AG09319 (cell line): ENCODE measurements at places on chromosomes 5 and 9.

DNA sequence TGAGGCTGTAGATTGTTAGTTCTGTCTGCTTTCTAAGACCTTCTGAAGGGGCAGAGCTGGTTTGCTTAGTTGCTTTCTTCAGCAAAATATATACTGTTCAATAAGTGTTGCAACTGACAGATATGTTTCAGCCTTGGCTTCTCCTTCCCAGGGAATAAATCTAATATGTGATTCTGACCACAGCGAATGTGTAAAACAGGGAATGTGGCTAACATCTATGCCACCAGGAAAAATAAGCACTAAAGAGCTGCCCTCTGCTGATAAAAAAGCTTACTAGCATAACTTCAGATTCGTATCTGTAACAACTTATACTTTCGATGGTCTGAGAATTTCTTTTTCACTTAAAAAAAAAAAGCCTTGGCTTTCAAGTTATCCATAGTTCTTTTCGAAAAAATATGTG is 13.0 kb upstream of the OSMR start:
- no peak for DNase-seq

DNA sequence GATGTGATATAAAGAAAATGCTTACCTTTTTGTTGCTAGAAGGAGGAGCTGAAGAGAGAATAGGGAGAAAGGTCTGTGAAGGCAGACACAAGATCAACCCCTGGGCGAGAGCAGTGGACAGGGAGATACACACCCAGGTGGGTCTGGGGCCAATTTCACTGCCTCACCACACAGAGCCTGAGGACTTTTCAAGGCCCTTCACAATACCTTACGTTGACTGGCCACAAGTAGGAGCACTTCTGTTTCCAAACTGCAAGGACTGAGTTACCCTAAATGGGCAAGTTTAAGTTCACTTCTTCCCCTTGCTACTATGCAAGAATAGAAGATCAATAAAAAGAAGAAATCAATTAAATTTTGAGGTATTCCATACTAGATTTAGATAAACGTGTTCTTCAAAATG is 174.5 kb upstream of the SLC12A2 start:
- DNase-seq = peak; percentile 15

DNA sequence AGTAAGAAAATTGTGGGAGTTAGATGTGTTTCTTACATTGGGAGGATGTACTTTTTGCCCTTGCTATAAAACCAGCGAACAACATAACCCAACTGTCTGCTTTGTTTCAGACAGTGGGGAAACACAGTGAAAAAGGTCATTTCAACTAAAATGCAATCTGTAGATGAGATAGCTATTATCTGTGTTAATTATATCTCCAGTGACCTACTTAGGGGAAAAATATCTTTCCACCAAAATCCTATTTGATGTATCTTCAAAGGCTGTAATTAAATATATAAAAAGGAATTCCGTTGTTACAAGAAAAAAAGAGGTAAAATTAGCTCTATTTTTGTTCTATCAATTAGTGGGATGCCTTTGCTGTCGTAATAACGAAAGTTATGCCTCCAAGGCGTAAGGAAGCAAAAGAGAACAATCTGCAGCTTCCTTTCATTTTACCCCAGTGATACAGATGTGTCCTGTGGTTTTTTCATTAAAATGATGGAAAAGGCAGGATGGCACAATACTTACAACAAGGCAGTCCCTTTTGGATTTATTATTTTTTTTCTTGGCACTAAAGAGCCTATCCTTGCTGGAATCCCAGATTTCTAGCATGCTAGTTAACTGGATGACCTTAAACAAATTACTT is 100.9 kb downstream of the GNA14 start:
- no peak for DNase-seq

DNA sequence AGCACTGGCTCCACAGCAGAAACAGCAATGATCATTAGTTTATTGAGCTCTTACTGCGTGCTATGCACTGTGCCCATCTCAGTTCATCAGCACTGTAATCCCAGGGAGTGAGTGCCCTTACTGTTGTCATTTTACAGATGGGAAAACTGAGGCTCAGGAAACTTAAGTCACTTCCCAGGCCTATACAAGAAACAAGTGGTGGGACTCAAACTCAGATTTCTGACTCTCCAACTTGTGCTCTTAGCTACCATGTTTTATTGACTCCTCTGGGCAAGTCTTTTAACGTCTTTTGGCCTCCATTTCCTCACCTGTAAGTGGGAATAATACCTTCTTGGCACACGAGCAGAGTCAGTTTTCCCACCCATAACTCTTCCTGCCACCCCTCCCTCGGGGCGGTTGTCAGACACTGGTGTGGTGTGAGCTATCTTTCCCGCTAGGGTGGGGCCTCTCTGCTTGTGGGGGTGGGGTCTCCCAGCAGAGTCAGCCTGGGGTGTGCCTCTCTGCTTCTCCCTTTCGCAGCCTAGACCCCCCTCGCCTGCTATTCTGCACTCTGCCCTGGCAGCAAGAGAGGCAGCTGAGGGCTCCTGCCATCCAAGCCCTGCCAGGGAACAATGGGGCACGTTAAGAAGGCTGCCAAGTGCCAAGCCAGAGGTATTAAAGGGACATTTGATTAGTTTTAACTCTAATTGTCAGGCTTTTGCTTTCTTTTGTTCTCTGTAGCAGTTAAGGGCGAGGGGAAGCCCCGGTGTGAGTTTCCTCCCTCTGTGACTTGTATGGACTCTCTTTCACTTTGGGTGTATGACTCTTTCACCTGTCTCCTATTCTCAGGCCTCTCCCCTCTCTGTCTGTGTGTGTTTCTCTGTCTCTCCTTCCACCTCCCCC is 12.1 kb downstream of the GALNT10 start:
- no peak for DNase-seq

DNA sequence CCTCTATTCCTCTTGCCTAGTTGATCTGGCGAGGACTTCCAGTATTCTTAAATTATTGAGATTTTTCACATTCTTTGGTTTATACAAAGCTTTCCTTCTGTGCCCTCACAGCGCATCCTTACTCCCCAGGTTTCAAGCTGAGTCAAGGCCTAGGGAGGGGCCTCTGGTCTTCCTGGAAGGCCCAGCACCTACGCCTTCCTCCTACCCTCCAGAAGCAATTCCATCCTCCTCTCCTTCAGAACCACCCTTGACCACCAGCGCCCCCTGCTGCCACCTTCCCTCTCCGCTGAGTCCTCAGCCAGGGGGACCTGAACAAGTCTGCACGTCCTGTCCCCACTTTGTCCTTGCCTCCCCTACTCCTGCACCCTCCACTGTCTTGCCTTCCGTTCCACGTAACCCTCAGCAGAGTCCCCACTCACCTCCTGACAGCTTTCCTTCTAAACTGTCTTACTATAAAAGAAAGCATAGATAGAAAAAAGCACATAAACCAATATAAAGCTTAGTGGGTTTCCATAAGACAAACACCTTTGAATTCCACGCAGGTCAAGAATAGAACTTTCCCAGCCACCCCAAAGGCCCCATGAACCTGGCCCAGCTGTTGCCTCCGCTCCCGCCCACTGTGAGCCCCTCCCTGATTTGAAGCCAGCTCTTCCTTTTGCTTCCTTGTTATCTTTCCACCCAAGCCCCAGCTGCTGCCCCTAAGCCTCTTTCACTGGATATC is 63.0 kb upstream of the CTSL start:
- peak; percentile 34 for DNase-seq

- no peak for DNase-seq
Observed at GRCh38 chr5:110058175-110058574, 368.4 kb downstream of the MAN2A1 start.

DNA sequence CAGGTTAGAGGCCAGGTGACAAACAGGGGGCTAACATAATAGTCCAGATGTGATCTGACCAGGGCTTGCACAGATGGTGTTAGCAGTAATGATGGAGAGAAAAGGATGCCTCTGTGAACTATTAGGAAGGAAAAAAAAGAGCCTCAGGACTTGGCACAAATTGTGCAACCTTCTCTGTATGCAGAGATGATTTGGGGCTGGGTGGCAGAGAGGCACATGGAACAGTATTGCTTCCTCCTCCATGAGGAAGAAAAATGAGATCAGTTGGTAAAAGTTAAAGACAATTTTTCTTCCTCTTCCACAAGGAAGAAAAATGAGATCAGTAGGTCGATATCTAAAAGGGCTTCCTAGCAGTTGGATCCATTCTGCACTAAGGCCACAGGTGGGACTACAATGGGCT is 13.9 kb upstream of the ANXA6 start:
- no peak for DNase-seq

DNA sequence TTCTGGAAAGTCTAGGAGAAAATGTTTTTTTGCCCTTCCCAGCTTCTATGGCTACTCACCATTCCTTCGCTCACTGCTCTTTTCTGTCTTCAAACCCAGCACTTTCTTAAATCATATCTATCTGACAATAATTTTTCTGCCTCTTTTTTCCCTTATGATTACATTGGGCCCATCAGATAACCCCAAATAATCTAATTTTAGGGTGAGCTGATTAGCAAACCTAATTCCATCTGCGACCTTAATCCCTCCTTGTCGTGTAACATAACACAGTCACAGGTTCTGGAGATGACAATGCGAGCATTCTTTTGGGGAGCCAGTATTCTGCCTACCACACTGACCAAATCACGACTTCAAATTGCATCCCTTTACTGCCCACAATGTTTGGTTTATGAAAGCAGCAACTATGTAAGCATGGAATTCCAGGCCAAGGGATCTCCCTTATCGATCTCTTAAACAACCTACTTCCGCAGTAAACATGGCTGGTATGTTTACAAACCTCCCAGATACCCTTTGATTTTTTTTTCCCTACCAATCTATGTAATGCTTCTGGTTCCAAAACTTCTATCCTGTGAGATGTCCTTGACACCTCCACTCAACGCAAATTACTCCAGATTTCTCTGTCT is 2122.2 kb downstream of the MAT2B start:
- no peak for DNase-seq

DNA sequence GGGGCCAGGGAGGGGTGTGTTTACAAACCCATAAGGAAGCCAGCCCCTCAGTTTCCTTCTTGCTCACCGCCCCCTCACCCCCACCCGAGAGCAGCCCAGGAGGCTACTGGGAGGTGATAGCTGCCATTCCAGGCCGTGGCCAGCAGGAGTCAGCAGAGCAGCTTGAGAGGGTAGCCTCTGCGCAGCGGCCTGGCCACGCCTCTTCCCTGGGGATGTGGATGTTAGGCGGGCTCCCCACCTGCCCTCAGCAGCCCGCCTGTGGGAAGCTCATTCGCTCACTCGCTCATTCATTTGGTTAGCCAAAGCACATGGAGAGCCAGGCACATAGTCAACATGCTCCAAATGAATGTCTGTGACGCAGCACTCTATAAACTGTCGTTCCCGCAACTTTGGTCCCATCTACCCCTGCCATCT is 6.1 kb upstream of the DPM2 start:
- DNase-seq = no peak

- DNase-seq = no peak
Observed at GRCh38 chr5:1504069-1504595, 19.6 kb downstream of the LPCAT1 start.

DNA sequence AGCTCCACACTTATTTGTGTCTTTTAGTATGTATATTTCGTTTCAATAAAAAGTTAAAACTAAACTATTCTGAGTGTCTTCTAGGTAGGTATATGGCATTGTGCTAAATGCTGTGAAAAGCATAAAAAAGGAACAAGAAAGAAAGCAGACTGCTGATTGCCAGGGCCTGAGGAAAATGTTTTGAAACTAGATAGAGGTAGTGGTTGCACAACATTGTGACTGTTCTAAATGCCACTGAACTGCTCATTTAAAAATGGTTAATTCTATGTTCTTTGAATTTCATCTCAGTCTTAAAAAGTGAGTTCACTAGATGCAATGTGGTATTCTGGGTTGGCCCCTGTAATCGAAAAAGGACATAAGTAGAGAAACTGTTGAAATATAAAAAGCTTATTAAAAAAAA is 2.6 kb upstream of the ALAD start:
- no peak for DNase-seq

GRCh38 chr9:93054758-93055704 is 3.5 kb upstream of the SUSD3 start:
- DNase-seq = no peak

- no peak for DNase-seq
Observed at GRCh38 chr5:180624587-180624986, 24.8 kb downstream of the FLT4 start.

GRCh38 chr9:12933957-12934356 is 159.1 kb downstream of the LURAP1L start:
- DNase-seq = no peak

DNA sequence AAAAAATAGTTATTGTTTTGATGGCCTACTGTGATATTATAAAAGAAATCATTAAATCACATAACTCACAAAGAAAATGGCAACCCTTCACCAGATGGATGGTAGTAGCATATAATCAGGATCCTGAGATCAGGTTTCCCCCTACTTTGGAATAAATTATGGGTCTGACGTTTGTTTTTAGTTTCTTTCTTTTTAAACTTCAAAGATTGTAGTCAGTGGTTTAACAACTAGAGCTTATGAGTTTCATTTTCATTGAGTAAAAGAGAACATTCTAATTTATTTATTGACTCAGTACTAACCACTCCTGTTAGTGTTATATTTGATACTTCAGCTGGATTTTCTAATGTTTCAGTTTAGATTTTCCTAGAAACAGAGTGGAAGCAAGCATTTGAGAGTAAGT is 218.0 kb upstream of the PCSK5 start:
- DNase-seq = no peak

DNA sequence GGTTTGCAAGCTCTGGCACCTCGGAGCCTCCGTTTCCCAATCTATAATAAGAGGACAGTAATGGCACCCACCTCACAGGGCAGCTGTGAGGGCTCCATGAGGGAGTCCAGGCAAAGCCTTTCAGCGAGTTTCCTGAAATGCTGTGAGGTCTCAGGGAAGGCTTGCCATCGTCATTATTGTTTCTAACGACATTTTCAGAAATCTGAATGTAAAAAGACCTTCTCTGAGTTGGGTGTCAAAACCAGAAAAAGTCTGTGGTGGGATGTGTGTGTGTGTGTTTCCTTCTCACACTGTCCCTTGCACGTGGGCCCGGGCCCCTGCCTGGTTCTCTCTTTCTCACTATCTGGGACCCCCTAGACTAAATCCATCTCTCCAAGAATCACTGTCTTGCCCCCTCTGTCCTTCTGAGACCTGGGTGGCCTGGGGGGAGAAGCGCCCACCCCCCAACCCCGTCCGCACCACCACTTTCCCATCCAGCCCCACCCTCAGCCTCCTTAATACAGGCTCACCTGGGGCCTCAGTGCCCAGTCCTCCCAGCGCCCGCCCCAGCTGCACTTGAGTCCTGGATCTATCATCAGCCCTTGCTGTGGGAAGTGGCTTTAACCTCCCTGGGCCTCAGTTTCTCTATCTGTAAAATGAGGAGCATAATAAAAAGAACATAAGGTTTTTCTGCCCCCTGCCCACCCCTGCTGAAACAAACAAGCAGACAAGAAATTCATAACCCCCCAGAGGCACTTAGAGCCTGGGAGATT is 180.3 kb downstream of the C9orf50 start:
- DNase-seq = no peak

DNA sequence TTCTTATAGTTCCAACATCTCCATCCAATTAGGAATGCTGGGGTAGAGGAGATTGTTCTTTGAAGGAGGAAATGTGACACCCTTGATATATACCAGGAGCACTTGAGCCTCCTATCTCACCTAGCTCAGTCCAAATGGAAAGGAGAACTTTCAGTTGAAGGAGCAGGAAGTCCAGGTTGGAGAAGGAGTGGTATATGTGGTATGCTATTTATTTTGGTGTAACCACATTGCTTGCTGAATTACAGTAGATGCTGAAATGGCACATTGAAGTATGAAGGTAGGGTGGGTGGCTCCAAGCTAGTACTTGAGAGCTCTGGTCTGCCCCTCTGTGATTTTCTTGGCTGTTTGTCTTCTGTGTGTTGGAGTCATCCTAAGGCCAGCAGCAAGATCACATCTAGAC is 6.1 kb downstream of the CSNK1G3 start:
- no peak for DNase-seq
